ENCODE measurements at places on chromosomes 12 and 14. TPM values are rescaled to one million over a fixed set of nuclear protein-coding genes. Genes with fewer than 3 reads are reported as not detected.
A peak's percentile ranks its signal among the peaks of the same experiment; 100 is the strongest.

ACIN1 gene
- 34.0 TPM for total RNA-seq

- no peak for DNase-seq
Observed at GRCh38 chr12:66058554-66058953, 72.0 kb downstream of the LLPH start.

CLEC6A gene
- 0.20 TPM for total RNA-seq

- peak; percentile 76 for DNase-seq
Observed at GRCh38 chr12:12890543-12891079, 751 bp upstream of the GPRC5A start.

- DNase-seq = no peak
Observed at GRCh38 chr12:114686426-114686772, 2.4 kb upstream of the TBX3 start.
